HFFc6 (cell line): ENCODE measurements at places on chromosomes 16 and 17.
A peak's percentile ranks its signal among the peaks of the same experiment; 100 is the strongest.

DNA sequence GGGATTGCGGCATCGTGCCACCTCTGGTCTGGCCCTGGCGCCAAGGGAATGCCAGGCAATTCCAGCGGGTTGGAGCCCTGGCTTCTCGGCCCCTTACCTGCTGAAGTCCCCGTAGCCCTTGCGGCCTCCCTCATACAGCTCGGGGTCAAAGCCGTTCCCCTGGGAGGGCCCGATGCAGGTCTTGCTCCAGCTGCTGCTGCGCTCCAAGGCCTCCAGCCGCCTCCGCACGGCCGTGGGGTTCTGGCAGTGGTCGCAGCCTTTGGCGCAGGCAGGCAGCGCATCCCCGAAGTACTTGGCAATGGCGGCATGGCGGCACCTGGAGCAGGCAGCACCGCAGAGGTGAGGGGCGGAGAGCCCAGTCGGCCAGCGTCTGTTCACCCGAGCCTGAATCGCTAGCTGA lies 1.9 kb upstream of the SMIM5 start:
- DNase-seq: no peak

- no peak for DNase-seq
These were observed 3.6 kb downstream of the CLEC19A start for GRCh38 chr16:19288872-19289799.

GRCh38 chr16:78509965-78510364 lies 410.5 kb downstream of the WWOX start:
- DNase-seq: no peak

DNA sequence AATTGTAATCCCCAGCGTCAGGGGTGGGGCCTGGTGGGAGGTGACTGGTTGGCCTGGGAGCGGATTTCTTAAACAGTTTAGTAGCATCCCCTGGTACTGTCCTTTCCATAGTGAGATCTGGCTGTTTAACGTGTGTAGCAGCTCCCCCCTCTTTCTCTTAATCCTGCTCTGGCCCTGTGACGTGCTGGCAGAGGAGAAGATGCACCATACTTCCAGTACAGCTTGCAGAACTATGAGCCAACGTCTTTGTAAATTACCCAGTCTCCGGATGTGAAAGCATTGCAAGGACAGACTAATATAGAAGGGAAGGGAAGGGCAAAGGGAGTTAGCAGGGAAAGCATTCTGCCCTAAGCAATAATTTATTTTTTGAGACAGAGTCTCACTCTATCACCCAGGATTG lies 83.9 kb downstream of the RMI2 start:
- DNase-seq: no peak

GRCh38 chr16:81765969-81766368 lies 13.1 kb upstream of the PLCG2 start:
- no peak for DNase-seq

DNA sequence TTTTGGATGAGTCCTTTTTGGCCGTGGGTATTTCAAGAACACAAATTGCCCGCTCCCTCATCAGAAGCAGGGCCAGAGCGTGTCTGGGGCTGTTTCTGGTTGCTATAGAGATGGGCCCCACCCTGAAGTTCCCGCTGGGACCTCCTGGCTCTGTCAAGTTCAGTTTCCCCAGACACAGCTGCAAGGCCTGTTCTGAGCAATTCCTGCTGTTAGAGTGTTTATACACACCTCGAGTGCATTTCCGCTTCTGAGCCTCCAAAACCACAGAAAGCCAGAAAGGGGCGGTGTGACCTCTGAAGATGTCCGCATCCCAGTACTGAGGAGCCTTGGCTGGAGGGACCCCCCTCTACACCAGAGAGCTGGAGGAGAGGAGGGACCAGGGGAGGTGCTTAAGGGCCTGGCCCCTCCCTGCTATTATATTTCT lies 9.3 kb upstream of the WBP2 start:
- peak; percentile 55 for DNase-seq

DNA sequence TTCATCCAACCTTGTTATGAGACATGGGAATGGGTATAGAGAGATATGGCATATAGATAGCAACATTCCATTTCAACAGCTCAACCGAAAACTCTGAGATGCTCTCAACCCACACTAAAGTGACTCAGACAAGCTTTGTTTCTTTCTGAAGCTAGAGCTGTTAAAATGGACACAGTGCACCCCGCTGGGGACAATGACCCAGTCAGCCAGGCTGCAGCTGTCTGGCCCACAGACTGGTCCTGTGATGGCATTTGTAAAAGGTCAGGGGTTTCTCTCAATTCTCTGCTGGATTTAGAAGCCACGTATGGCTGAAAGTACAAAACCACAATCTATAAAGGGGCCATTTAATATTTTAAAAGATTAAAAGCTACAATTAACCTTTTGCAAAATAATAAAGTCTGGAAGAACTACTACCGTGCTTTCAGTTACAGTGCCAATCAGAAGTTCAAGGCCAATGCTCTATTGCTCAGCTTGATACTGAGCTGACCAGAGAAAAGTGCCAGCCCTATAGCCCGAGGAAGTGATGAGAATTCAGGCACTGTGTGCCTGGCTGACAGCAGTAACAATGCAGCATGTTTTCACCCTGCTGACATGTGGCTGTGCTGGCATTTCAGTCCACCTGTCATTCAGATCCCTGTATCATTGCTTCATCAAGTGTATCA lies 60.2 kb downstream of the TEX2 start:
- DNase-seq: peak; percentile 81

- DNase-seq: no peak
These were observed 75.1 kb downstream of the ZNF778 start for GRCh38 chr16:89292443-89293078.

DNA sequence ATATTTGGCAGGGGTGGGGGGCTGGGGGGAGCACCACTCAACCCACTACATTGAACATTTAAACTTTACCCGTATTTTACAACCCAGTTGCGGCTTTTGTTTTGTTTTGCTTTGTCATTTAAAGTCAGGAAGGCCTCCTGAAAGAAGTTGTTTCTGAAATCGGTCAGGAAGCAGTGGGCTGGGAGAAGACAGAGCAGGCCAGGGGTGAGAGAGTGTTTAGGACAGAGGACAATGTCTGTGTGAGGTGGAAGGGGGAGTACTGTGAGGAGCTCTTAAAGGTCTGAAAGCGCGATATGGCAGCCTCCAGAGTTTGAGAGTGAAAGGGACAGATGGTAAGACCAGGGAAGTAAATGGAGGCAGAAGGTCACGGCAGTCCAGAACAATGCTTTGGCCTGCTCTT lies 6.1 kb upstream of the WFIKKN2 start:
- no peak for DNase-seq
